ENCODE measurements at places on chromosomes 16 and 17.

DNA sequence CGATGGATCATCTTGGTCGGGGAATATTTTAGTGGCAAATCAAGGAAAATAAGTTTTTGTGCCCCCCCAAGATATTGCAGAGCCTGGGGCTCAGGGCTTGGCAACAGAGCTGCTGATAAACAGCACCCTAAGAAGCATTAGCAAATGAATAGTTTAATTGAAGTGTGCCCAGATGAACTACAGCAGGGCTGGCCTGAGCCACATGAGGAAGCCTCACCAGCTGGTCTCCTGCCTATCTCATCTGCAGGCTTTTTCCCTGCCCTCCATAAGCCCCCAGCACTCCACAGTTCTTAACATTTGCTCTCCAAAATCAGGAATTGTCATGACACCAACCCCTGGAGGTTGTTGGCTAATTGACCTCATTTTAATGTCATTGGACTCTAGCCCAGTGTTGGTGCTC lies 480.2 kb downstream of the HS3ST3B1 start:
- no peak for DNase-seq

GRCh38 chr17:59707971-59708430 lies 547 bp downstream of the VMP1 start:
- DNase-seq: no peak

GRCh38 chr16:7487574-7488323 lies 155.1 kb downstream of the RBFOX1 start:
- DNase-seq: no peak

DNA sequence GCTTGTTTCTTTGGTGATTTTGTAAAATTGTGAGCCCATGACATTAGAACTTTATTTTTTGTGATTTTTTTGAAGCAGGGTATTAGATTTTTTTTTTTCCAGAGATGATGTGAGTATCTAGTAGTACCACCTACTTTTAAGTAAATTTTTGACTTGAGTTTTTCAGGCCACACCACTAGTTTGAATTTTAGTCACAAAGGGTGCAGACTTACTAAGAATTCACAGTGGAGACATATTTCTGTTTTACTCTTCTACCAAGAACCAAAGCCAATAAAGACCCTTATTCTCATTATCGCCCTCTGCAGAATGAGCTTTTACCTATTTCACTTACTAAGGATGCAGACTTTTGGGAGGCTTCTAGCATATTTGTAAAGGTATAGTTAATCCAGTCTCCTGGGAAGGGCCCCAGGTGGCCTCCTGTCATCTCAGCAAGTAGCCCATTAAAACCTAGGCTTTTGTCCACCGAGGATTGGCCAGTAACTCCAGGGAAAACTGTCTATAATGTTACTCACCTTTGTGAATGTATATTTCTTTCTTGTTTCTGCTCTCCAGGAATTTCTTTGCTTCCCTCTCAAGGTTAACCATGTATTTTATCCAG lies 30.6 kb downstream of the NLK start:
- DNase-seq: no peak

- DNase-seq: no peak
Measured at GRCh38 chr17:7984904-7985303, 17.5 kb upstream of the GUCY2D start.

- peak; percentile 51 for DNase-seq
Measured at GRCh38 chr16:57277586-57277985, 6.9 kb downstream of the PLLP start.

DNA sequence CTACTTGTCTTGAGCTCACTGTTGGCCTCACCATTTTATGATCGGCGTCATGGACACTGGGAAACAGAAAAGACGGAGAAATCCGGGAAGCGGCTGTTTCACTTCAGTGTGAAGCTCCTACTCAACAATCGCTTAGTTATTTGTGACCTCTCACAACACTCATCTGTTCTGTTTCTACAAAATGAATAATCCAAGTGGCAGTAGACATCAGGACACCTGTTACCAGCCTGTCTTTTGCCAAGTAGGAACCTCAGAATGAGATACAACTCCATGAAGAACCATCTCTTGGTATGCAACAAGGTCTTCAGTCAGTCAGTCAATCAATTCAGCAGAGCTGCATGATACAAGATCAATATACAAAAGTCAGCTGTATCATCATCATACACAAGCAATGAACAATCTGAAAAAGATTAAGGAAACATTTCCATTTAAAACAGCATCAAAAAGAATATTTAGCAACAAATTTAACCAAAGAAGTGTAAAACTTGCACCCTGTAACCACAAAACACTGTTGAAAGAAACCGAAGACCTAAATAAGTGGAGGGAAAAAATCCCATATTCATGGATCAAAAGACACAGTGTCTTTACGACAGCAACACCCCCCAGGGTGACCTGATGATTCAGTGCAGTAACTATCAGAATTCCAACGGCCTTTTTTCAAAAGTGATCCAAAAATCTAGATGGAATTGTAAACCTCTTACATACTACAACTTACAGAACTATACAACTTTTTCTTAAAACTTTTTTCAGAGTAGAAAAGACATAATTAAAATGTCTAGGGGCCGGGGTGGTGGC lies 63.4 kb downstream of the ANKRD11 start:
- no peak for DNase-seq

DNA sequence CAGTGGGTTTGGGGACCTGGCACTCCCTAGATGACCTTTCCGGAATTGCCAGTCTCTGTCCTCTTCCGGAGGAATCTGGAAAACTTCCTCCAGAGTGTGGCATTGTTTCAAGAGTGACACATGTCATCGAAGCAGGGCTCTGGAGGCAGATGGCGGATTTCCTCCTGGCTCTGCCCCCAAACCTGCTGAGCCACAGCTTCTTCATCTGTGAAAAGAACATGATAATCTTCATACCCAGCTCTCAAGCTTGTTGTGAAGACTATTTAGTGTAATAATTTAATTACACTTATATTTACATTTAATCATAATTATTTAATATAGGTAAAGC lies 19.7 kb upstream of the TEX2 start:
- no peak for DNase-seq

GRCh38 chr17:57433452-57433851 lies 177.1 kb downstream of the MSI2 start:
- DNase-seq: no peak

- DNase-seq: no peak
Measured at GRCh38 chr17:82602487-82602886, 45.8 kb downstream of the WDR45B start.

- no peak for DNase-seq
Measured at GRCh38 chr16:17327664-17328335, 143.0 kb downstream of the XYLT1 start.

DNA sequence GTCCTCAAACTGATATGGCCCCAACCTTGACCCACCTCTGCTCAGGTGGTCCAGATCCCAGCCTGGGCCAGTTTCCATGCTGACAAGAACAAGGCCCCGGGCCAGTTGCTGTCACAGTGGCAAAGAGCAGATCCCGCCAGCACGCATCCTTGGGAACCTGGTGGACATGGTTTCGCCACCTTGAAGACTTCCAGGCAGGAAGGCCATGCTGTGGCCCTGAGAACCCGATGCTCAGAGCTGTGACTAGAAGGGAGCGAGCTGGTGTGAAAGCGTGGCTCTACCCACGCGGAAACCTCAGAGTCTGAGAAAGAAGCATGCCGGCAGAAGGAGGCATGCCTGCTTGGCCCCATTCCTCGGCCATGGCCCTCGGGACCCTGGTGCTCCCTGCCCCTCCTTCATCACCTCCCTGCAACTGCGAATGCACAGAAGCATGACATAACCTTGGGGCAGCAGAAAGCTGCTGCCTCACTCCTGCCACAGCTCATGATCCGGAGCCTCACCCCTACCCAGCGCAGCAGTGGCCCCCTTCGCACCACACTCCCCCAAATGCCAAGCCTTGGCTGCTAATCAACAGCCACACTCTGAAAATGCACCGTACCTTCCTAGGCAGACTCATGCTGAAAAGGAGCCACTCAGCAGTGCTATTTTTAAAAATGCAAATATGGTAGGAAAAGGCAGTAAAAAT lies 33.2 kb downstream of the UBE2O start:
- DNase-seq: no peak

DNA sequence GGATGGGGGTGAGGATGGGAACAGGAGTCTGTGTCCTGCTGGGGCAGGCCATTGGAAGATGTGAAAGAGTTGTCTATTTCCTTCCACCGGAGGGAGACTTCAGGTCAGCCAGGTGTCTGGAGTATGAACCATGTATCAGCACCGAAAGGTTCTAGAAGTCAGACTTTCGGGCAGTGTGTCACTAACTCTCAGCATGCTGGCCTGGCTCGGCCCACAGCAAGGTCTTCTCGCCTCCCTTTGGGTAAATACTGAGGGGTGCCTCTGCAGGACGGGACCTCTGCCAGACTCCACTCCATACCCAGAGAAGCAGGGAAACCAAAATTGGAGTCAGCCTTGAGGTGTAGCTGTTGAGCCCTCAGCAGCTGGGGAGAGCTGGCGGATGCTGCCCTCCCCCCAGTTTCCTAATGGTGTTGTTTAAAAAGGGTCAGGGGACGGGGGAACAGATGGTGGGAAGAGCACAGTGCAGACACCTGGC lies 507 bp downstream of the CIITA start:
- no peak for DNase-seq

DNA sequence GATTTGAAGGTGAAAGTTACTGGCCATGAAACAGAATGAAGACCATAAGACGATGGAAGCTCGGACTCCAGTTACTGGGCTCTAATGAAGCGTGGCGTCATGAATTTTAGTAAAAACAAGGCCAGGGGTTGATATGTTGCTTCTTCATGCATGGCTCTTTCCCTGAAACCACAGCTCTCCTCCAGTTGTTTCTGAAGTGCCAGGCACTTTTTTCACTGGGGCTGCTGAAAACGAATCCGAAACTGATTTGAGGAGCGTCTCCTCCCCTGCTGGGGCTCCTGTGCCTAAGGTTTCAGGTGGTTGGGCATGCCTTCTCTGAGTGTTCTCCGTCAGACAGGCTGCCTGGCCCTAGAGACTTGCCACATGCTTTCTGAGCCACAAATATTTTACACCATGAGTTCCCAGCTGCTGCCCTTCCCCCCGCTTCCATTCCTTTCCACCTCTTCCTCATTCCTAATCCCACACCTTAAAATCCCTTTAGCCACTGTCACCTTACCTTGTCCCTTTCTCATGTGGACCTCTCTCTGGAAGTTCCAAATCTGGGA lies 3.7 kb upstream of the MYL4 start:
- DNase-seq: no peak

DNA sequence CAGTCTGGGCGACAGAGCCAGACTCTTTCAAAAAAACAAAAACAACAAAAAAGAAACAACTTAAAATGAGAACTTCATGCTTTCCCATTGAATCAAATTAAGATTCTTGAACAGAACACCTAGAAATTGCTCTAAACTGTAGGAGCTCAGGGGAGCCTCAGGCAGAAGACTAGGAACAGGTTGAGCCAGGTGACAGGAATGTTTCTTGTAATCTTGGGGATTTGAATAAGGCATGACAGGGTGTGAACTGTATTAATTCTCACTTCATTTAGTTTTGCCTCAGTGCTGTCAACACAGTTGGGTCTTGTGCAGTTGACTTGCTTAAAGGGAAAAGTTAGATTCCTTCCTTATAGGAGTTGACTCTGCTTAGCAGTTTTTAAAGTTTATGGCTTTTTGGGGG lies 27.8 kb downstream of the SOCS7 start:
- DNase-seq: no peak

DNA sequence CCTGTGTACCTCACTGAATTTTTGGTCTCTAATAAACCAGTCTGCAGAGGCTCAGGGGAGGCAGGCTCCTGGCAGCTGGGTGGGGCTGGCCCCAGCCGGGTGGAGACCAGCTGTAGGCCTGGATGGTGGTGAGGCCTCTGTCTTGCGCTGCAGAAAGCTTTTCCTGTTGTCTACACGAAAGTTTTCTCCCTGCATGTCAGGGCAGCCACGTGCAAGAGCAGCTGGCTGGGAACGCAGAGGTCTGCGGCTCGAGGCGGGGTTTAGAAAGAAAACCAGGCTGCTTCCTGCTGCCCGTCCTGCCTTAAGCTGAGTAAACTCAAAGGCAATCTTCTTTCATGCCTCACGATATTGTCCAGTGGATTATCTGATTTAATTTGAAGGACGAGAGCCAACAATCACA lies 2.4 kb downstream of the SERPINF1 start:
- peak; percentile 54 for DNase-seq

GRCh38 chr16:47142486-47142820 lies 1.3 kb downstream of the NETO2 start:
- DNase-seq: peak; percentile 64

GRCh38 chr17:60563743-60564142 lies 36.2 kb upstream of the PPM1D start:
- DNase-seq: no peak

DNA sequence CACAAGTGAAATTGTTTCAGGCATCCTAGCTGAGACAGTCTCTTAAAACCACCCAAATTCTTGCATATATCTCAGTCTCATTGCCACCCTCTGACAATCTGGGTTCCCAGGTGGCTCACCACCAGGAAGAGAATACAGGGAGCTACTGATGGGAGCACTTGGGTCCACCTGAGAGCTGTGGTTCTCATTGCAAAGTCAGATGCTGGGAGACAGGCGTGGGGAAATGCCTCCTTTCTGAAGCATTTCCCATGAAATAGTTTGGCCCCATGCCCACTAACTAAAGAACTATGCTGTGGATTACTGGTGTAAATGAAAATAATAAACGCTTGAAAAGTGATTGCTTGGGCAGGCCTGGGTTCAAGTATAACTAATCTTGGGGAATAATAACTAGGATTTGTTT lies 70.3 kb downstream of the CMC2 start:
- no peak for DNase-seq

- DNase-seq: no peak
Measured at GRCh38 chr17:83138820-83139219, 59.4 kb downstream of the METRNL start.

- DNase-seq: no peak
Measured at GRCh38 chr16:79320956-79321355, 279.6 kb downstream of the MAF start.

- no peak for DNase-seq
Measured at GRCh38 chr17:57838857-57839570, 10.8 kb downstream of the MRPS23 start.

DNA sequence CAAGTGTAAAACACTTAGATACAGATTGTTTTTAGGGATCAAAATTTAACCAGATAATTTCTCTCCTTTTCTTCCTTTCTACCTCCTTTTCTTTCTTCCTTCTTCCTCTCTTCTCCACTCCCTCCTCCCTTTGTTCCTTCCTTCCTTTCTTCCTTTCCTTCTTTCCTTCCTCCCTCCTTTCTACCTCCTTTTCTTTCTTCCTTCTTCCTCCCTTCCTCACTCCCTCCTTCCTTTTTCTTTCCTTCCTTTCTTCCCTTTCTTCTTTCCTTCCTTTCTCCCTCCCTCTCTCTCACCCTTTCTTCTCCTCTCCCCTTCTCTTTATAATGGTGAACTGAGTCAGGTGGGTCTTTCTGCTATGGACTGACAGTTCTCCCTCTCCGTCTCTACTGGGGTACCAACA lies 397.5 kb upstream of the CDH11 start:
- DNase-seq: no peak
